ENCODE measurements at places on chromosomes 11 and 22. TPM values are rescaled to one million over a fixed set of nuclear protein-coding genes. Genes with fewer than 3 reads are reported as not detected.
A peak's percentile ranks its signal among the peaks of the same experiment; 100 is the strongest.

DNA sequence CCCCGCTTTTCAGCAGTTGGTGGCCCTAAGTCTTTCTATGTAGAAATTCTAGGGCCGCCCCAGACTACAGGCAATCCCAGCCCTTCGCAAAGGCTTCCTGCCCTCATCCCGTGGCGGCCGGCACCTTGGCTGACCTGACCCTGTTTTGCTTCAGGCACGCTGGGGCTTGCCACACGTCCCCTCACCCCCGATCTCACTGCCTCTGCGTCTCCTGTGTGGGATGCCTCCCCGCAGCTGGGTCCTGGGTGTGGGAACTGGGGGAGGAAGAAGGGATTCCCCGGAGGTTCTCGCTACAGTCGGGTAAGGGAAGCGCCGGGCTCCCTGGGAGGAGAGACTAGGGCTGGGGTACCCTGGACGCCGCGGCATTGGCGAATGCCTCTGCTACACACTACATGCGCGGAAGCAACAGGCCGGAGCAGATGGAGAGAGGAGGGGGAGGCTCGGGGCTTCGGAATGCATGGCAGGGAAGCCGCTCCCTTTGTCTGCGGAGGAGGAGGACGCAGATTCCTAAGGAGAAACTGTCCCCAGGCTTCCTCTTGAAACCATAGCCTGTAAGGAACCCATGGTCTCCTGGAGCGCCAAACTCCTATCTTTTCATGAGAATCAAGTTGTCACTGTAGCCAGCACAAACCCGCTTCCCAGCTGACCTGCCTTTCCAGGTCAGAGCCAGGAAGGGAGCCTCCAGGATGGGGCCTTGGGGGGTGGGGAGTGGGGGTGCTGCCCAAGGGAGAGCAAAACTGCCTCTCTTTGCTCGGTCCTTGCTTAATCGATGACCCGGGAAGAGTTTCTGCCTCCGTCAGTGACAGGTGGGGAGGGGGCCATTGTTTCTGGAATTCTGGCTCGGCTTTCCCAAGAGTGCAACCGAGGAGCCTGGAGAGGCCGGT, 1.4 kb downstream of the DTX4 start:
- DNase-seq, result no peak
- H3K27me3 ChIP-seq, result no peaks in the 10 kb centered on the region
- H3K4me3 ChIP-seq, result peak overlapping the region; percentile 73

- no peaks in the 10 kb centered on the region for H3K27me3 ChIP-seq
- no peaks in the 10 kb centered on the region for H3K4me1 ChIP-seq
- no peaks in the 10 kb centered on the region for H3K36me3 ChIP-seq
- no peak overlapping the region for H3K4me3 ChIP-seq
- H3K27ac ChIP-seq, result no peak overlapping the region
Measured at GRCh38 chr11:43072911-43073310, 238.9 kb upstream of the API5 start.

DNA sequence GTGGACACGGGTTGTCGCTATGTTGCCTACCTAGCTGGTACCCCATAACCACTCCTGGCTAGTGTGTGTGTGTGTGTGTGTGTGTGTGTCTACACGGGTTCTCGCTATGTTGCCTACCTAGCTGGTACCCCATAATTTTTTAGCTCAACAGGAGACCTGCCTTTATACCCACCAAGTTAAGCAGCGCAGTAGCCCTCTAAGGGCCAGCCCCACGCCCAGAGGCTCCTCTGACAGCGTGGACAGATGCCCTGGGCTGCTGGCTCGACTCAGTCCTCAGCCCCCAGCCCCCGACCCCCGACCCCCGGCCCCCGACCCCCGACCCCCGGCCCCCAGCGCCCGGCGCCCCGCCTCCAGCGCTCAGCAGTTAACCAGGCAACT, 351 bp upstream of the AKIP1 start:
- H3K27ac ChIP-seq, result peak overlapping the region; percentile 89
- H3K27me3 ChIP-seq, result no peaks in the 10 kb centered on the region
- H3K4me3 ChIP-seq, result peak overlapping the region; percentile 63
- H3K36me3 ChIP-seq, result no peaks in the 10 kb centered on the region

DNA sequence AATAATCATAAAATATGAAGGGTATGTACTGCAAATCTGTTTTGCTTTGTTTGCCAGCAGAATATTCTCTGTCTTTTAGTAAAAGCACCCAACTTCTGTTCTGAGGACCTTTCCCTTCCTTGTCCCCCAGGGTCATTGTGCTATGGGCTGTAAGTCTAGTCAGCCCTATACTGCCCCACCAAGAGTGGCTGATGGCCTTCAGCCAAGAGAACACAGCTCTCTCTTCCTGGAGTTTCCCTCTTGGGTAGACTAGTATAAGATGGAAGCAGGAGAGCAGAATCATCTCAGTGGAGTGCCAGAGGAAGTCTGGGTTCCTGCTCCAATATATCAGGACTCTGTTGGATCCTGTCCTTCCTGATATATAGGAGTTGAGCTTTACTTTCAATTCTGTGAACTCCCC, 29.0 kb downstream of the MMP13 start:
- no peak for DNase-seq
- no peak overlapping the region for H3K27ac ChIP-seq

GRCh38 chr22:49582678-49583077, 245.0 kb downstream of the BRD1 start:
- no peak for DNase-seq
- H3K36me3 ChIP-seq, result no peaks in the 10 kb centered on the region
- H3K4me3 ChIP-seq, result no peak overlapping the region
- H3K27ac ChIP-seq, result no peak overlapping the region

DNA sequence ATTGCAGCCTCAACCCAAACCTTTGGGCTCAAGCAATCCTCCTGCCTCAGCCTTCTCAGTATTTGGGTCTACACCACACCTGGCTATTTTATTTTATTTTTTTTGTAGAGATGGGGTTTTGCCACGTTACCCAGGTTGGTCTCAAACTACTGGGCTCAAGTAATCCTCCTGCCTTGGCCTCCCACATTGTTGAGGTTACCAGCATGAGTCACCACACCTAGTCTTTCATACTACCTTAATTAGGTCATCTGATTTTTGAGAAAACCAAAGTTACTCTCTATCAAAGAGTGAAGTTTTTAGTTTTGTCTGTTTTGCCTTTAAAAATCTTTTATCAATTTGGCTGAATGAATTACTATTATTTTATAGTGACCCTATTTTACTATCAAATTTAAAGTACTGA, 335.6 kb upstream of the LRRC4C start:
- no peak overlapping the region for H3K27ac ChIP-seq
- no peaks in the 10 kb centered on the region for H3K27me3 ChIP-seq
- no peaks in the 10 kb centered on the region for H3K4me1 ChIP-seq
- no peaks in the 10 kb centered on the region for H3K36me3 ChIP-seq
- DNase-seq, result no peak

DNA sequence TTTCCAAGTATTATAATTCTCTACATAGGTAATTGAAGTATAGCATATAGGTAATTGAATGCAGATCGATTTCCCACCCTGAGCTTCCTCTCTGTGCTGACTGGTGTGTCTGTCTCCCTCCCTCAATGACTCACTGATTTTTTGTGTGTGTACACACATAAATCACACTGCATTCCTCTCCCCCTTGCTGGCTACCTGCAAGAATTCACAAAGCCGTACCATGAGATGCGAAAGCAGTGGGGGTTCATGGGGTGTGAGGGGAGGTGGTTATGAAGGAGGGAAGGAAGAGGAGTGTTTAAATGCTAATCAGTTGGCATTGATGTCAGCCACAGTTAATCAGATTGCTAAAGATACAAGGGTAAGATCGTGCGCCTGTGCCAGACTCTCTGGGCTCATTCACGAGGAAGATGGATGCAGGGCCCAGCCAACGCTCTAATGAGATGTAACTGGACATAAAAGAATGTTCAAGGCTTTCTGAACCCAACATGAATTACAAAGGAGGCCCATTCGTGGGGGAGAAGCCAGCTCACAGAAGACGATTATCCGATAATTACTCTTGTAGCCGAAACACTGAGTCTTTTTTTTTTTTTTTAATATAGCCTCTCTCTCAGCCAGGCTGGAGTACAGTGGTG, 107.4 kb downstream of the SEZ6L start:
- no peak for DNase-seq
- no peaks in the 10 kb centered on the region for H3K36me3 ChIP-seq
- no peak overlapping the region for H3K4me3 ChIP-seq

- H3K27me3 ChIP-seq, result no peaks in the 10 kb centered on the region
- no peaks in the 10 kb centered on the region for H3K36me3 ChIP-seq
- peaks cover 57% of the 10 kb centered on the region for H3K4me1 ChIP-seq
- no peak overlapping the region for H3K27ac ChIP-seq
Measured at GRCh38 chr22:46727813-46728364, 10.2 kb downstream of the CERK start.

DNA sequence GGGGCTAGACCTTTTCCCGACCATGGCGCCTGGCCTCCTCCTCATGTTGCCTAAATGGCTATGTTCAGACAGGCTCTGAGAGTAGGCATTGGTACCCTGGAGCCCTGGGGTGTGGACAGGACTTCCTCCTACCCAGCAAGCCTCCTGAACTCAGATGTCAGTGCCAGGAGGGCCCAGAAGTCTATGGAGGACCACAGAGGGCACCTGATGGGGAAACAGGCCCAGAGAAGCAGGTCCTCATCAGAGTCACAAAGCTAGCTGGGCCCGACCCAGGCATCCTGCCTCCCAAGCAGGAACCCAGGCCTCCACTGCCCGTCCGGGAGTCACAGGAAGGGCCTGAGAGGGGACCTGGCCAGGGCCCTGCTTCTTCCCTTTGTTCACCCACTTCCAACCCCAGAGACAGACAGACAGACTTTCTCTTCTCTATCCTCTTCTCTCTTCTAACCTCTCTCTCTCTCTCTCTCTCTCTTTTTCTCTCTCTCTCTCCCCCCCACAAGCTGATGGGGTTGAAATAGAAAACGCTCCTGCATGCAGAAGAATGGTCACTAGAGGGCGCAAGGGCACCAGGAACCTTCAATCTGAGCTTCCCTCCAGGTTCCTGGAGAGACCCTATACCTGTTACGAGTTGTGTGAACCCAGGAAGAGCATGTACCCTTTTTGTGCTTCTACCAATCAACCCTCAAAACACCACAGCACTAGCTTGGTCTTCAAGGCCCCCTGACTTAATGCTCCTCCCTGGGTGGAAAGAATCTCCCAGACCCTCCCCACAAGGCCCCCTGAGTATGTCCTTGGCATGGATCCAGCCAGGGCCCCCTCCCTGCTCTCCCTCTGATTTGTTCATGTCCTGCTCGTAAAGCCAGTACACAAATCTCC, 27.1 kb downstream of the ARAP1 start:
- peak; percentile 86 for DNase-seq
- peaks cover 44% of the 10 kb centered on the region for H3K4me1 ChIP-seq
- no peaks in the 10 kb centered on the region for H3K27me3 ChIP-seq

DNA sequence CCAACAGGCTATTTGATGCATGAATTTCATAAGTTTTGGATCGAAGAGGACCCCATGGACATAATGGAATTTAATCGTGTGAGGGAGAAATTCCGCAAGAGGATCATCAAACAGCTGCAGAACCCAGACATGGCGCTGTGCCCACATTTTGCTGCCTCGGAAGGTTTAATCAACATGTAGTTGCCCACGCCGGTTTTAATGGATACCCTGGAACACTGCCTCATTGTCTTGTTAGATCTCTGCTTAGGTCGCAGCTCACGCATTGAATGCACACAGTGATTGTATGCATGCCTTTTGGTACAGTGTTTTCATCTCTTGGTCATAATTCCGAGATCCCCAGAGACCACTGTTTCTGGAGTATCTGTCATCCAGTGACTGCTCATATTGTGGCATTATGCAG, 46.8 kb downstream of the SLN start:
- H3K27ac ChIP-seq, result no peak overlapping the region
- H3K4me3 ChIP-seq, result no peak overlapping the region
- no peaks in the 10 kb centered on the region for H3K27me3 ChIP-seq
- H3K36me3 ChIP-seq, result no peaks in the 10 kb centered on the region

DNA sequence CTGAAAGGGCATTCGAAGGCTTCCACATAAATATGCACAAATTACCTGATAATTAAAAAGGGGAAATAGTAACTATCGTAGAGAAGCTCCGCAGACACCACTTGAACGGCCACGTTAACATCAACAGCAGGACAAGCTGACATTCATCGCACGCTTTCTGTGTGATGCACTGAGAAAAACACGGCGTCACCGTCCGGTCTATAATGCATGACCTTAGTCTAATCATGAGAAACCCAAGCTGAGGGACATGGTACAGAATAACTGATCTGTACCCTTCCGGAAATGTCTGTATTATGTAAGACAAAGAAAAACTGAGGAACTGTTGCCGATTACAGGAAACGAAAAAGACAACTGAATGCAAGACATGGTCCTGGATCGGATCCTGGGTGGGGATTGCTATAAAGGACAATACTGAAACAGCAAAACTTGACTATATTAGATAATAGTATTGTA, 678 bp upstream of the RANGAP1 start:
- no peaks in the 10 kb centered on the region for H3K36me3 ChIP-seq
- H3K27me3 ChIP-seq, result no peaks in the 10 kb centered on the region
- peak overlapping the region; percentile 34 for H3K4me3 ChIP-seq
- peak overlapping the region; percentile 75 for H3K27ac ChIP-seq
- no peaks in the 10 kb centered on the region for H3K4me1 ChIP-seq

DNA sequence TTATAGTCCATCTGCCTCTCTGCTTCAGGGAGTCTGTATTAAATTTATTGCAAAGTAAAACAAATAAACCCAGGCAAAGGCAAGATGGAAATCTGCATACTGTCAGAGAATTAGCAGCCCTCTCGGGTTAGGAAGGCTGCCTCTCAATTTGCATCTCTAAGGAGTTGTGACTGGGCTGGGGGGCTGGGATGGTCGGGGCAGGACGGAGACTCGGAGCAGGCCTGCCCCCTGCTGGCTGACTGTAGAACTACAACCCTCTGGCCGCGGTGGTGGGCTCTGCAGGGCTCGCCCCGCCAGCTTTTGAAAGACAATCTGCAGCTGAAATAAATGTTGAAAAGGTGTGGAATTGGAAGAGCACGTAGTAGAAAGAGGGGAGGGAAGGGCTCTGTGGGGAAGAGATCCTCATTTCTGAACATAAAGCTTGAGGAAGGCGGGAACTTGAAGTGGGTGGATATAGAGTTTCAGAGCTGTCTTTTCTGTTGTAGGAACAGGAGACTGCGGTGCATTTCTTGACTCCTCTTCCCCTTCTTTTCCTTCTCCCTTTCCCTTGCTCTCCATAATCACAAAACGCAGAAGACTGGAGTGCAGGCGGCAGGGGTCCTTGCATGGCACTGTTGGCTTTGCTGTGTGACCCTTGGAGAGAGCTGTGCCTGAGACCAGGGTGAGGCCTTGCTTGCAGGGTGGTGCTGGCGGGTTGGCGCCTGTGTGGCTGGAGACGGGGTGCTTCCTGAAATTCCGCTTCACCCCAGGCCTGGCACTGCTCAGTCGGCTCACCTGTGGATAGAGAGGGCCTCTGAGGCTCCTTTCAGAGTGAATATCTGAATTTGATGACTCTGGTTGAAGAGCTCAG, 22.6 kb upstream of the PKNOX2 start:
- H3K36me3 ChIP-seq, result no peaks in the 10 kb centered on the region
- peaks cover 6% of the 10 kb centered on the region for H3K4me1 ChIP-seq
- no peak overlapping the region for H3K4me3 ChIP-seq
- DNase-seq, result no peak
- H3K27ac ChIP-seq, result no peak overlapping the region
- H3K27me3 ChIP-seq, result peaks cover 17% of the 10 kb centered on the region

DNA sequence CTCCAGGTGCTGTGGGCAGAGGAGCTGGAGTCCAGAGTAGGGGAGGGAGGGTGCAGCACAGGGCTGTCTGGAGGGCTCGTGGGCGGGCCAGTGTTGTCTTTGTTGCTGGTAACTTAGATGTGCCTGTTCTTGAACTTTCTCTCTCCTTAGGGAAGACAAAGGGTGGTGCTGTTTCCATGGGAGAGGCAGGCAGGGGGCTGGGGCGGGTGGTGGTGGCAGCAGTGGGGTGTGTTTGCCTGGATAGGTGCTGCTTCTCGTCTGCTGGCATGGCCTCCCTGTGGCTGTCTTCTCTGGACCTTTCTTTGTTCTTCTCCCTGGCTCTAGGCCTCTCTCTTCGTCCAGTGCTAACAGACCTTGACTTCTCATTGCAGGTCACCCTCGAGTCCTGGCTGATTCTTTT, 8.5 kb downstream of the SIDT2 start:
- H3K27ac ChIP-seq, result no peak overlapping the region
- no peak overlapping the region for H3K4me3 ChIP-seq
- DNase-seq, result peak; percentile 42

SCUBE1 gene
- 0.55 TPM for total RNA-seq

Measured in sigmoid colon (tissue), 7 donors.